ENCODE measurements at places on chromosomes 3 and 15. TPM values are rescaled to one million over a fixed set of nuclear protein-coding genes. Genes with fewer than 3 reads are reported as not detected.
A peak's percentile ranks its signal among the peaks of the same experiment; 100 is the strongest.

GRCh38 chr3:111352585-111352984 lies 189.4 kb upstream of the CD96 start:
- DNase-seq, result no peak
- no peaks in the 10 kb centered on the region for H3K27me3 ChIP-seq
- H3K27ac ChIP-seq, result no peak overlapping the region
- no peaks in the 10 kb centered on the region for H3K4me1 ChIP-seq
- H3K36me3 ChIP-seq, result no peaks in the 10 kb centered on the region
- no peak overlapping the region for H3K4me3 ChIP-seq

- peak overlapping the region; percentile 100 for H3K27ac ChIP-seq
- H3K4me3 ChIP-seq, result peak overlapping the region; percentile 67
- DNase-seq, result no peak
- peaks cover 34% of the 10 kb centered on the region for H3K4me1 ChIP-seq
These were observed 17.4 kb upstream of the CHD2 start for GRCh38 chr15:92882697-92883162.

- H3K36me3 ChIP-seq, result no peaks in the 10 kb centered on the region
- H3K27me3 ChIP-seq, result no peaks in the 10 kb centered on the region
- H3K4me3 ChIP-seq, result no peak overlapping the region
- no peak for DNase-seq
- no peak overlapping the region for H3K27ac ChIP-seq
These were observed 54.4 kb downstream of the SH3BP5 start for GRCh38 chr3:15277861-15278500.

DNA sequence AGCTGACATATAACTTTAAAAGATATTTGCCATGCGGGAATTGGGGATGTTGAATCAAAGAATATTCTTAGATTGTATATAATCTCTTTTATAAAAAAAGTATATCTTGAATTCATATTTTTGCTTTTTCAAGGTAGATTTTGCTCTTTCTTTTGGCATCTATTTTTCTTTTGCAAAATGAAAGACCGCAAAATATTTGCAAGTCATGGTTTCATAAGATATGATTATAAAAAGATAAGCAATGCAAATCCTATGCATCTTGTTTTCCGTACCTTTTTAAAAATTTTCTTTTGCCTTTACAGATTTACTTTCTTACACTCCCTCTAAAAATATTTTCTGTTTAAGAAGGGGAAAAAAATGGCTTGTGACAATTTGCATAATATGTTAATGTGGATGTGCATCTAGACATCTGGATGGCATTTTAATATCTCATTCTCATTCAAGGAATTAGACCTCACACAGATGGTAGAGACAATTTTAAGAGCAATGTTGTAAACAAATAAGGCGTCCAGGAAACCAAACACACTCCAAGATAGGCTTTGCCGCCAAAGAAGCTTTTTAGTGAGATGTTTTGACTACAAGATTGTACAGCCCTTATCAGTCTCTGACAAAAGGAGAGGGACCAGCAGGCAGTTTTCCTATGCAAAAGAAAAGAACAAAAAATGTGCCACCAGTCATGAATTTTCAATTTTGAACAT lies 371.1 kb downstream of the CHL1 start:
- no peaks in the 10 kb centered on the region for H3K36me3 ChIP-seq
- H3K4me1 ChIP-seq, result no peaks in the 10 kb centered on the region
- no peaks in the 10 kb centered on the region for H3K27me3 ChIP-seq

DNA sequence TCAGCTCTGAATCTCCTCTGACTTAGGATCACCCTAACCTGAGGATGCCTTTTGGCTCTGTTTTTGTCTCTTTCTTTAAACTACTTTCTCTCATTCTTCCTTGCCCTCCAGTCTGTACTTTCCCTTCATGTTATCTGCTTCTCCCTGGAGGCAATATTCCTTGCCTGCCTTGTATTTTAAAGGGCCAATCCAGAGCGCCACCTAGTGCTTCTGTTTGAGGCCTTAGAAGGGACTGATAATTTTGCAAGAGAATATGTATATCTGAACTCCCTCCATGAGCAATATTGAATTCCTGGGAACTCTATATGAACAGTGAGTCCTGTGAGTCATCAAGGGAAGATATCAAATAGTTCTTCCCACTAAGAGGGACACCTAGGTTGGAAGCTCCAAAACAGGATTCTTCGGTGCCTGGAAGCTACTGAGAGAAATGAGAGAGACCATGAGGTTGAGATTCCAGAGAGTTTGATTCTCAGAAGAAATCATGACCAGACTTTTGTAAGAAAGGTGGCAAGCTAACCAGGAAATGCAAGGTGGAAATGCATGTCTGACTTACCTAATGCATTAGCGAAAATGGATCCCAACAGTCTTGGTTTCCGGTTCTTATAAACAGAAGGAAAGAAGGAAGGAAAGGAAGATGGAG lies 203.8 kb upstream of the CD96 start:
- no peak overlapping the region for H3K27ac ChIP-seq
- no peak overlapping the region for H3K4me3 ChIP-seq
- H3K36me3 ChIP-seq, result no peaks in the 10 kb centered on the region
- no peaks in the 10 kb centered on the region for H3K4me1 ChIP-seq
- H3K27me3 ChIP-seq, result no peaks in the 10 kb centered on the region

- H3K27me3 ChIP-seq, result no peaks in the 10 kb centered on the region
- H3K4me1 ChIP-seq, result peaks cover 42% of the 10 kb centered on the region
- peak overlapping the region; percentile 83 for H3K27ac ChIP-seq
- peak; percentile 87 for DNase-seq
These were observed 32.8 kb downstream of the POC1A start for GRCh38 chr3:52121464-52121805.

GRCh38 chr3:158158969-158159368 lies 49.1 kb downstream of the RSRC1 start:
- no peaks in the 10 kb centered on the region for H3K4me1 ChIP-seq
- H3K36me3 ChIP-seq, result no peaks in the 10 kb centered on the region
- H3K27me3 ChIP-seq, result no peaks in the 10 kb centered on the region
- DNase-seq, result no peak
- H3K4me3 ChIP-seq, result no peak overlapping the region
- no peak overlapping the region for H3K27ac ChIP-seq

DNA sequence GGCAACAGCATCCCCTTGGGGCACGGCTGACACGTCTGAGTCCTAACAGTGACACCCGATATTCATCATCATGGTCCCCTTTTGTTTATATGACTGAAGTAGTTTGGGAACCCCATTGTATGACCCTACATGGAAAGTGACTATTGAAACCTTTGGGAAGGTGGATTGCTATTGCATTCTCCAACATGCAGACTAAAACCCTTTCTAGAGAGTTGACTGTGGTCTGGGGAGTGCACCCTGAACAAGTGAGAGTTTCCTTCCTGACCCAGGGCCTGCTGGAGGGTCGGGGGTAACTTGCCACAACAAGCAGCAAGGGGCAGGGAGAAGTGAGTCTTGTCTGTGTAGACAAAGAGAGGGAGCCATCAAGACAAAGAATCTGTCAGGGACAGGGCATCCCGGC lies 54.4 kb downstream of the ISG20 start:
- H3K36me3 ChIP-seq, result no peaks in the 10 kb centered on the region
- no peaks in the 10 kb centered on the region for H3K4me1 ChIP-seq
- H3K27ac ChIP-seq, result no peak overlapping the region

DNA sequence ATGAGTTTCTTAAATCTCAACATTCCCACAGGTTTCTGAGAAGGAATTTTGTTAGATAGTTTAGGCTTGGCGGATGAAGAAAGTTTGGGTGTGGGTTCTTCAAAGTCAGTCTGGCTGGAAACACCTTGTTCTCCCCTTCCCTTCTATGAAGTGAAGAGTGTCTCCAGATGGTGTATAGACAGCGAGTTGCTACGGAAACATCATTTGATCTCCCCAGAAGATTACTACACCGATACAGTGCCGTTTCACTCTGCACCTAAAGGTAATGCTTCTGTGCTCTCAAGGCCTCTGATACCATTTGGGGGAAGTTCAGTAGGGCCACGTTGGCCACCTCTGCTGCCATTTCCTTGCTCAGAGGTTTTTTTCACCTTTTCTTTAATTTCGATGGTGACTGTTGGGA lies 20.6 kb downstream of the DLEC1 start:
- H3K36me3 ChIP-seq, result no peaks in the 10 kb centered on the region
- H3K4me1 ChIP-seq, result no peaks in the 10 kb centered on the region
- no peaks in the 10 kb centered on the region for H3K27me3 ChIP-seq
- no peak overlapping the region for H3K4me3 ChIP-seq

GRCh38 chr3:171064461-171064860 lies 37.9 kb upstream of the SLC2A2 start:
- H3K27ac ChIP-seq, result no peak overlapping the region
- no peaks in the 10 kb centered on the region for H3K4me1 ChIP-seq
- H3K27me3 ChIP-seq, result no peaks in the 10 kb centered on the region
- H3K4me3 ChIP-seq, result no peak overlapping the region

GRCh38 chr15:37891766-37892368 lies 42.6 kb upstream of the TMCO5A start:
- H3K36me3 ChIP-seq, result no peaks in the 10 kb centered on the region
- no peak overlapping the region for H3K27ac ChIP-seq
- DNase-seq, result no peak
- H3K4me3 ChIP-seq, result no peak overlapping the region
- H3K4me1 ChIP-seq, result no peaks in the 10 kb centered on the region

ADGRG7 gene
- not detected for total RNA-seq

LYZL4 gene
- not detected for total RNA-seq

SLC24A1 gene
- total RNA-seq, result 7.7 TPM

TTC21A gene
- 16.8 TPM for total RNA-seq

NME9 gene
- not detected for total RNA-seq

PEX11A gene
- 6.1 TPM for total RNA-seq

KCNH8 gene
- 2.2 TPM for total RNA-seq

ZNF385D gene
- total RNA-seq, result 0.98 TPM

SLC22A14 gene
- not detected for total RNA-seq

GOLGA8S gene
- total RNA-seq, result 0.38 TPM

ADAMTS7 gene
- 8.1 TPM for total RNA-seq
